ENCODE measurements at places on chromosomes 3 and 15.

GRCh38 chr15:42736793-42737528 lies at the start of gene CDAN1:
Gene CDAN1 (minus strand): TSS chr15:42737128. CDS start chr15:42737102, 26 bp downstream.
- DNase-seq, result peak; percentile 86

DNA sequence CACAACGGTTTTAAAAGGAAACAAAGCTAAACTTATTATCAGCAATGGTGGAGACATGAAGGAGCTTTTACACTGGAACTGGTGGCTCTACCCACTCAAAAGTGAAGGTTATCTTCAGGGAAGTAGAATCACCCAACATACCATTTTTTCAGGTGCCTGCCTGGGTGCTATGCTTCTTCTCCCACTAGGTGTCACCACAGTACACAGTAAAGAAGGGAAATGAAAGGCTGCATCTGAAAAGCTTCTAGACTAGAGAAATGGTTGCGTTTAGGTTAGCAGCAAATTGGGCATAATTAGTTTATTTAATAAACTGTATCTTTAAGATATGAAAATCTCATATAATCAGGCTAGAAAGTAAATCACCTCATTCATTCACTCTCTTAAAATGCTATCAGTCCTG lies 47.0 kb upstream of the SELENOK start:
- no peak for DNase-seq

DNA sequence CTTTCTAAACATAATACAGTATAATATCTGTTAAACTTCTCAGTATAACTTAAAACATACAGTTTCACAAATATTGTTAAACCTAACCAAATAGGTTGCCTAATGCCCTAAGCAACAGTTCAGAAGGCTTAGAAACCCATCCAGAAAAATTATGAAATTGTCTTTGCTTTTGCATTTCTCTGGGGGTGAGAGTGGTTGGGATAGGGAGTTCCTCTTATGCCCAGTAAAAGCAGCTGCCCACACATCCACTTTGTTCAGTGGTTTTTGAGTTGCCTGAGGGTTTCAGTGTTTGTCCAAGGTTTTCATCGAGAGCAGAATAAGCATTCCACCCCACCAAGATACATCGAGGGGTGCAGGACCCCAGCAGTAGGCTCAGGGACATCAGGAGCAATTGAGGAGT lies 179.4 kb downstream of the CDIN1 start:
- no peak for DNase-seq

DNA sequence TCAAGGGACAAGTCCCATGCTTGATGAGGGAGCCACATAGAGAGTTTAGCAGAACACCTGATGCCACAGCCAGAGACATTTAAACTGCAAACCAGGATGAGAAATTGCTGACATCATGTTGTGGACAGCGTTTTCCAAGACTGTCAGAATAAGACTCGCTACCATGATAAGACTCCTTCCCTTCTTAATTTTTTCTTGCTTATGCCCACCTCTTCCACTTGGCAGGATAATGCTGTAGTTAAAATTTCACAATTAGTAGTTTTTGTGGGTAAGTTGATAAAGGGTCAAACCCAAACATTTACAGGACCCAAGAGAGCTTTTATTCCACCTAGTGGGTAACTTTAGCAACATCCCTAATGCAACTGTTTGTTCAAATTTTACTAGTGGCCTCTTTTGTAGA lies 3.0 kb upstream of the PIAS1 start:
- DNase-seq, result no peak

GRCh38 chr3:120033596-120033995 lies 60.7 kb downstream of the GSK3B start:
- DNase-seq, result peak; percentile 12

DNA sequence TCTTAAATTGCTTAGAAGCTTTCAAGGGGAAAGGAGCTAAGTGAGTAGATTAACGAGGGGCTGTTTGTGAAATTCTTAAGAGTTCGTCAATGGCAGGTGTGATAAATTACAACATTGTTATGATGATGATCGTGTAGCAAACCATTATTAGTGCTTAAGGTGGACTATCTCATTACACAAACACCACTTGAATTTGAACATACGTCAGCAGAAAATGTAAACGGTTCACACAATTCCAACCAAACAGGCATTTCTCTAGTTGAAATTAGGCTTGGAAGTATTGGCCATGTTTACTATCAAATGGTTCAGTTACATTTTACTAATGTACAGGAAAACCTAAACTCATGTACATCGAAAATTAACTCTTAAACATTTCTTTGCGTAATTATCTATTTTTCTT lies 102.8 kb downstream of the PYDC2 start:
- DNase-seq, result no peak

DNA sequence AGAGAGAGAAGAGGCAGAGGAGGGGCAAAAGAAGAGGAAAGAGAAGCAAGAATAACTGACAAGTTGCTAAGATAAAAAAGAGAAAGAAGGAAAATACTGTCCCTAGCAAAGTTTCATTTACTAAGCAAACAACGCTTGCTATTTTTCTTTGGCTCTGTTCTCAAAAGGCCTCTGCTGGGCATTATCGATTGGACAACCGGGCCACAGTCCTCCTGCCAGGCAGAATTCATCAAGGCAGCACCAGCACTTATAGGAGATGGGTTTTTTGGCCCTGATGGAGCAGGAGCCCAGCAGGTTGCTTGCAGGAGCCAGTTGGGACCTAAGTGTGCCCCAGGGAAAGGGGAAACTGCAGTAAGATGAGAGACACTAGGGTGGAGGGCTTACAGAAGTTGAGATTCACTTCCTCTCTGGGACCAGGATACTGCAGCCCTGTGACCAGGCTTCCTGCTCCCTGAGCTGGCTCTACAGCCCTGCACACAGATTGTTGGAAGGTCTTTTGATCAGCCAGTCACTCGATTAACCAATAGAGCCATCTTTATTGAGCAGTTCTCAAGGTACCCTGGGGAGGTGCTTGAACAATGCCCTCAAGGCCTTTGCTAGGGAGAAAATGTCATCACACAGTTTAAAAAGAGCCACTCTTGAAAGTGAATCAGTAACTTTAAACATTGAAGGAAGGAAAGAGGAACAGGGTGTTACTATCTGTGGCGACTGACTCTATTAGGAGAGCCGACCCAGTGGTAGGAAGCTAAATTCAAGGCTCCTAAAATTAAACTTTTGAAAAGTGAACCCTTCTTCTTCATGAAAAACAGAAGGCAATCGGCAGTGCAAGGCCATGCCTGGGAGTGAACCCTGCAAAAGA lies 28.8 kb upstream of the GLCE start:
- no peak for DNase-seq

DNA sequence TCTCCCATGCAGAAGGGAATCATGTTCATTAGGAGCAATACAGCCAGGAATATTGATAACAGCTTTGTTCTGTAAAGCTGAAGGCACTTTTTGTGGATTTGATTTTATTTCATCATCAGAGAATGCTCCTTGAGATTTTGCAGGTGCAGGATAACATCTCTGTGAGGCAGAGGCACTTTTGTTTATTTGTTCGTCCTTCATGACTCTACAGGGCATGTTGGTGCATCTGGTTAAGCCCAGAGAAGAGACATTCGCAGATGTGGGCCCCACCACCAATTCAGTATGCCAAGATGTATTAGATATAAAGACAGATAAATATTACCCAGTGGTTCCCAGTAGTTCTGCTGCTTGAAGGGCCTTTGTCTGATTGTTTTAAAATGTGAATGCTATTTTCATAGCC lies 368.1 kb upstream of the SEMA6D start:
- DNase-seq, result no peak

DNA sequence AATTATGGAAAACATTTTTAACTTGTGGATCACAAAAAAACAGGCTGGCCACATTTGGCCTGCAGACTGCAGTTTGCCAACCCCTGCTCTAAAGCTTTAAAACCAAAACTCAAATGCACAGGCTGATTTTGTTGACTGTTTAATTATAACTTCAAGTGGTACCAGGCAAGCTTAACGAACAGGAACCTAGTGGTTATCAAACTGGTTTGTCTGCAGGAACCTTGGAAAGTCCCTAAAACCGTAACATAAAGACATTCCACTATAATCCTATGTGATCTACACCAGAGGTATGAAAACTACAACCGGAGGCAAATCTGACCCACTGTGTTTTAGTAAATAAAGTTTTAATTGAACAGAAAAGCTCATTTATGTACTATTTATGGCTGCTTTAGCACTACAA lies 52.4 kb downstream of the TBL1XR1 start:
- DNase-seq, result no peak

DNA sequence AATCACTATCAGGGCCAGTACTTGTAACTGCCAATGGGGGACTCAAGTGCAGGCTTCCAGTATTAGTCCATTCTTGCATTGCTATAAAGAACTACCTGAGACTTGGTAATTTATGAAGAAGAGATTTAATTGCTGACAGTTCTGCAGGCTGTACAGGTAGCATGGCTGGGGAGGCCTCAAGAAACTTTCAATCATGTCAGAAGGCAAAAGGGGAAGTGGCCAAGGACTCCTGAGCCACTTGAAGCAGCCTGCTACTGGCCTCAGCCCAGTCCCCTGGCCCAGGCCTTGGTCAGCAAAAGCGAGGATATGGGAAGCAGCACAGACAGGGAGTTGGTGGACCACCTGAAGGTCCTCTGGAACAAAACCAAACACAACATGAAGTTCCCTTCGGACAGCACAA lies 29.2 kb upstream of the OR5K1 start:
- no peak for DNase-seq

- no peak for DNase-seq
Measured at GRCh38 chr3:13221491-13222061, 148.3 kb upstream of the IQSEC1 start.

Measured in mesendoderm (in vitro differentiated cells).